ENCODE measurements at places on chromosomes 16 and 17.
A peak's percentile ranks its signal among the peaks of the same experiment; 100 is the strongest.

DNA sequence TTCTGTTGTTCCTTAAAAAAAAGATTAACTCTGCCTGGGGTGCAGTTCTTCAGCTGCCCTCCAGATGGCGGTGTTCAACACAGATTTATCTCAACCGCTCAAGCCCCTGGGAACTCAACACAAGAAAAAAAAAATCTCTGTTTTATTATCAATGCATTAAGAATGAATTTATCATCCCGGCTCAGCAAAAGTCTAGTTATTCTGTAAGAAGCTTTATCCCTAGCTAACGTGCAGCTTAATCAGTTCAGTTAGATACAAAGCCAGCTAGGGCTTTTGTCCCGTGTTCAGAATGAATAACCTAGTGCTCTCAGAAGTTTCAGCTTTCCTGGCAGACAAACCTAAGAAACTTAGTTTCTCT is 475.9 kb upstream of the CCL2 start:
- DNase-seq, result peak; percentile 36

GRCh38 chr17:53092072-53092471 is 730.7 kb upstream of the KIF2B start:
- DNase-seq, result no peak

DNA sequence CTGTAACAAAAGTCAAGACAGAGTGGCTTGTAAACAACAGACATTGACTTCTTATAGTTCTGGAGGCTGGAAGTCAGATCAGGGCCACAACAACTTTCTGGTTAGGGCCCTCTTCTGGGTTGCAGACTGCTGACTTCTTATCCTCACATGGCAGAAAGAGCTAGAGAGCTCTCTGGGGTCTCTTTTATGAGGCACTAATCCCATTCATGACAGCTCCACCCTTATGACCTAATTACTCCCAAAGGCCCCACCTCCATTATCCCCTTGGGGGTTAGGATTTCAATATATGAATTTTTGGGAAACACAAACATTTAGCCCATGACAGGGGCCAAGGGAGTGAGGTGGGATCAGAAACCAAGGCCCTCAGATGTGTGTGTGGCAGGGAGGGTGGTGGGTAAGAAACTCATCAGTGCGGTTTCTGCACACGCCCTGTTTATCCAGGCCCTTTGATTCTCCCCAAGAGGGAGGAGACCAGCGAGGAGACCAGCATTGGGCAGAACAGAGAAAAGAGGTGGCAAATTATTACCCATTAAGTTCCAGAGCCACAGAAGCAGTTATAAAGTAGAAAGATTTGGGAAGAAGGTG is 74.8 kb downstream of the UTP18 start:
- no peak for DNase-seq

DNA sequence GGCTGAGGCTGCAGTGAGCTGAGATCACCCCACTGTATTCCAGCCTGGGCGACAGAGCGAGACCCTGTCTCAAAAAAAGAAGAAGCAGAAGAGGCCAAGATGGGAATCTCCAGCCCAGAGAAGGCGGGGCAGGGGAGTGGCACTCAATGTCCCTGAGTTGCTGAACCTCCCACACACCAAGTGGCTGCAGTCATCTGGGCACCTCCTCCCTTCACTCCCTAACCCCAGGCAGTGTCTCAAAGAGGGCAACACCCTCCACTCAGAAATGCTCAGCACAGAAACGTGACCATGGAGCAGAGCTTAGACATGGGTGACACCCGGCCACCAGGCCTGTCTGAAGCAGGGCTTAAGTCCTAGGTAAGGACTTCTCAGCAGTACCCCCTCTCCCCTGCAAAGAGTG is 36.3 kb upstream of the BCAR1 start:
- no peak for DNase-seq

GRCh38 chr17:45313421-45313771 is 3.4 kb downstream of the MAP3K14 start:
- no peak for DNase-seq

DNA sequence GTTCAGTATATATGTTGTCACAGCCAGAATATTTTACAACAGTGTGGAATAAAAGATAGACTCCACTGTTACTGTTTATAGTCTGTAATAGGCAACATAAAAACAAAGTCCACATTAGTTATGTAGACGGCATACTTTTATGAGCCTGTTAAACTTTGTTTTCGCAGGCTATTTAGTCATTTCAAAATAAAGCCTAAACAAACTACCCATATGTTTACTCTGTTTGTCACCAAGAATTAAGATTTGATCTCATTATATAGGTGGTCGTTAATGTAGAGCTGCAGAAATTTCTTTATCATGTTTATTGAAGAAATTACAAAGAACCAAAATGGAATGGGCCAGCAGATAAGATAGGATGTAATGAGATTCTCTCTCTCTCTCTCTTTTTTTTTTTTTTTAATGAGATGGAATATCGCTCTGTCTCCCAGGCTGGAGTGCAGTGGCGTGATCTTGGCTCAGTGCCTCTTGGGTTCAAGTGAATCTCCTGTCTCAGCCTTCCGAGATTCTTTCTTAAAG is 943.8 kb upstream of the SOX9 start:
- DNase-seq, result no peak

GRCh38 chr17:66665194-66665593 is 169.7 kb upstream of the CACNG5 start:
- no peak for DNase-seq
